Endothelial cell of coronary artery (primary cell): ENCODE measurements at places on chromosomes 2 and 18. TPM values are rescaled to one million over a fixed set of nuclear protein-coding genes. Genes with fewer than 3 reads are reported as not detected.

Gene OXER1
- not detected in 2 replicates for total RNA-seq

Gene UBXN4
- 60.8 and 72.3 TPM in 2 replicates for total RNA-seq

Gene MSH6
- total RNA-seq, result 28.2 and 34.1 TPM in 2 replicates

Gene INPP5D
- total RNA-seq, result 26.9 and 28.6 TPM in 2 replicates

Gene TPGS2
- total RNA-seq, result 110 and 111 TPM in 2 replicates

Gene OTOS
- not detected in 2 replicates for total RNA-seq

Gene GRHL1
- 0.63 and 0.75 TPM in 2 replicates for total RNA-seq
